Left hindlimb (tissue), 1 donor: ENCODE measurements at places on chromosomes 16 and 17.
A peak's percentile ranks its signal among the peaks of the same experiment; 100 is the strongest.

GRCh38 chr17:66805567-66805966, 29.4 kb upstream of the CACNG5 start:
- DNase-seq = no peak

DNA sequence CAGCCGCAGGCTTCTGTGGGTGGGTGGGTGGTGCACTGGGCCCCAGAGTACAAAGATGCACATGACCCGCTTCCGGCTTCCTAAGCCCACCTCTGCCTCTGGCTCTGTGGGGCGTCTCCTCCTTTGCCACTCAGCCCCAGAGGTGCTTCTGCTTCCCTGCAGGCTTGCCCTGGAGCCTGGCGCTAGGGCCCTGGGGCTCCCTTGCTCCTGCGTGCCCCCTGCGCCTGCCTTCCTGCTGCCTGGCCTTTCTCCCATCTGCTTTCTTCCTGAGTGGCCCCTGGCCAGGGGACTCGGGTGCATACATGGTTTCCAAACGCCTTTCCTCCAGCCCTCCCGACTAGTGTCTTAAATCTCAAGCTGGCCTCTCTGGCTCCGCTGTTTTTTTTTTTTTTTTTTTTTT, 3.4 kb downstream of the WWOX start:
- no peak for DNase-seq

DNA sequence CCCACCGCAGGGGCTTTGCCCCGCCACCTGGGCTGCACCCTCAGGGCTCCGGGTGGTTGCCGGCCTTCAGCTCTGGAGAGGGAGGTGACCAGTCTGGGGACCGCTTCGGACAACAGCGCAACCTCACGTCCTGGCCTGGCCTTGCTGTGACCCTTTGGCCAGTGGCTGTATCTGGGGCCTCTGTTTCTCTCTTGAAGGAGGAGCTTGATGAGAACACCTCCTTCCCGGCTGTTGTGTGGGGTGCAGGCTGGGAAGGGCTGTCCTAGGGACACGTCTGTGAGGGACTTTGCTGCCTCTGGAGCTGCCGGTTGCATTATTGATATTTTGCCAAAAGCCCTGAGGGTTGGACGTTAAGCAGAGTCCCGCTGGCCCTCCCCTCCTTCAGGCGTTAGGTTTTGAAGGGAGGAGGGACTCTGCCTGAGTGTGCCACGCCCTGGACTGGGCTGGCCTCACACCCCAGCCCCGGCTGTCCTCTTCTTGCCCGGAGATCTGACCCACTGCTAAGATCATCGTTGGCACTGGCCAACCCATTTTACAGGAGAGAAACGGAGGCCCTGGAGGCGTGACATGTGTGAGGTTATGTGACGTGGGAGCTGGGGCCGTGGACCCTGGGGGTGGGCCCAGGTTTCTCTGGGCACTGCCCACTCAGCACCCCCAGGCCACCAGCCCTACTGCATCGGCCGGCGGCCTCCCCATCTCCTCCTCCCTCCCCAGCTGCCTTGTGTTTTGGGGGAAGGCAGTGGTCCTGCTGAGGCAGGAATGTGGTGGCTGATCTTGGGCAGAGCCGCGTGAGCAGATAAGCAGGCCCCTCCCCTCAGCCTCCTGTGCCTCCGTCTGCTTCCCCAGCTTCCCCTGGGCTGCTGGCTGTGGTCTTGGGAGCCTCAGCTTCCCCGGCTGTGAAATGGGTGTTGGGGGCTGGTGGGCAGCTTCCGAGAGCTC, 8.5 kb downstream of the ZFPM1 start:
- DNase-seq = no peak

DNA sequence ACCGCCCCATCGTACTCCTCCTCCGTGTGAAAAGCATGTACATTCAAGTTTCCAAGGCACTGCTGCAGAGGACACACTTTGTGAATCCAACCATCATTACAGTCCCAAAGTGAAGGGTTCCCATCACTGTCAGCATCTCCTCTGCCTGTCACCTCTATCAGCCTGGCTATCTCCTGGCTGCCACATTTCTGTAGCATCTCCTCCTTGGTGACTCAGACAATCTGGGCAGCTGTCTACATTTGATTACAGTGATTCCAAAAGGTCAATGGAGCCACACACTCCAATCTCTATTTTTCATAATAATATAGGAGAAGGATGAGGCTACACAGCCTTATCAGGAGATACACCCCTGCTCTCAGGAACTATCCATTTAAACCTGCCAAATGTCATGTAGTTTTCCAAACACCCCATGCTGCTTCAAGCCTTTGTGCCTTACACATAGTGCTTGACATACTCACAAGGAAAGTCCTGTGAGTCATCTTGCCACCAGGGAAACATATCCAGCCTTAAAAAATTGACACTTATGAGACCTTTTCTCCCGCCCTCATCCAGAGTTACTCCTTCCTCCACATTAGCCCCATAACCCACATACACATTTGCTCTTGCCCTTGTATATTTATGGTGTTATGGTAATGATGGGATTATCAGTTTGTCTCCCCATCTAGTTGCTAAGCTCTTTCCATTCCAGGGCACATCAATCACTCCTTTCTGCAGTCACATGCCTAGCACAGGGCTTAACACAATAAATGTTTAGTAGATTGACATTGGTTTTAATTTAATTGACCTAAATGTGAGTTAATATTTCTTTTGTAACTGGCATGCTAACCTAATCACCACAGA, 250.1 kb upstream of the CDH5 start:
- no peak for DNase-seq

DNA sequence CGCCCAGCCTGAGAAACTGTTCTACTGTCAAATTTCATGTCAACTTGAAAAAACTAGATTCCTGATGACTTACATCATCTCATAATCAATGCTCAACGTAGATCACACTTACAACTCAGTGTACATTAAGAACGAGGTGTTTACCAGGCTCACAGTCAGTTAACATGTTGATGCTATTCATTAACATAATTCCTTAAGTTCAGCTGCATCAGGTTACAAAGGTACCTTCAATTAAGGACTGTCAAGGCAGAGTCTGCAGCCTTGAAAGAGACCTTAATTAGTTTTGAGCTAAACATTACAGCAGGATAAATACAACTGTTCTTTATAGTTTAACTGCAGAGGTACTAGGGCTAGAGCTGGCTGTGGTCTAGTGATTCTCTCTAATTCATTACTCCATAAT, 1.9 kb downstream of the GNA13 start:
- no peak for DNase-seq

DNA sequence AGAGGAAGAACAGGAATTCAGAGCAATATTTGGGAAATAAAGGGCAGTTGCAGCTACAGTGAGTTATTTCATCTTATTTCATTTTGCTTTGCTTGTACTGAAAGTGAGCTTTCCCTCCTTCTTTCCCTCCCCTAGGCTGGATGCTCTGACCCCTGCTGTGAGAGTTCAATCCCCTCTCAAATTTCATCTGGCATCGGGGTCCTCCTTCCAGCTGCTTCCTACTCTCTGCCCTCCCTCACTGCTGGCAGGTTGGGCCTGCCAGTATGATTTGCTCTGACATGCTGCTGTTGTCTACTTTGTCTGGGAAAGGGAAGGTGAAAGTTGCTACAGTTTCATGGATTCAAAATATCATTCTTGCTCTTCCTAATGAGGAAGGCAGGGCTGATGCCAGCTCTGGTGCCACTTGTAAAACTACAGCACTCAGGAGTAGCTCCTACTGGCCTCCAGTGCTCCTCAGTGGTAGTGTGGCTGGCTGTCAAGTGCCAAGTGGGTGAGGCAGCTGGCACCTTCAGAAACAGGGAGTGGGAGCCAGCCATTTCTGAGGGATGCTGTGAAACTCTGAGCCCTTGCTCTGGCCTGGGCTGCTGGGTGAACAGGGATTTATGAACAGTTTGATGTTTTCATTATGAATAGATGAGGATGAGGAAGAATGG, 408.6 kb downstream of the HAPSTR1 start:
- peak; percentile 35 for DNase-seq

DNA sequence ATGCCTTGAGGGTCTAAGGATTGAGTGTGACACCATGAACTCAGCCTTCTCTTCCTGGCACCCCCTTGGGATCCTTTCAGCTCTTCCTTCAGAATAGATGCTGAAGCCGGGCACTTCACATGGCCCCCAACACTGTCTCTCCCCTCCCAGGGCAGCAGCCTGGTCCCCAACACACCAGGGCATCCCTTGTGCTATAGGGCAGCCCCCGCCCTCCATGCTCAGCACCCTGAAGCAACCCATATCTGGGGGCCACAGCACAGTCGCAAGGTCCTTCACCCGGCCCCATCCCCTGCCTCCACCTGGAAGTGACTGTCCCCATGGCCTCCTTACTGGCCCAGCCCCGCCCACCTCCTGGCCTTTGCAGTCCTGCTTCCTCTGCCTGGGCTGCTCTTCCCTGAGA, 143.1 kb downstream of the C16orf95 start:
- DNase-seq = no peak

- DNase-seq = no peak
Measured at GRCh38 chr17:61259360-61259759, 140.3 kb upstream of the TBX2 start.

GRCh38 chr17:78651554-78651953, 74.4 kb upstream of the DNAH17 start:
- DNase-seq = no peak

GRCh38 chr17:81396722-81397313, 1.6 kb downstream of the BAHCC1 start:
- peak; percentile 42 for DNase-seq

DNA sequence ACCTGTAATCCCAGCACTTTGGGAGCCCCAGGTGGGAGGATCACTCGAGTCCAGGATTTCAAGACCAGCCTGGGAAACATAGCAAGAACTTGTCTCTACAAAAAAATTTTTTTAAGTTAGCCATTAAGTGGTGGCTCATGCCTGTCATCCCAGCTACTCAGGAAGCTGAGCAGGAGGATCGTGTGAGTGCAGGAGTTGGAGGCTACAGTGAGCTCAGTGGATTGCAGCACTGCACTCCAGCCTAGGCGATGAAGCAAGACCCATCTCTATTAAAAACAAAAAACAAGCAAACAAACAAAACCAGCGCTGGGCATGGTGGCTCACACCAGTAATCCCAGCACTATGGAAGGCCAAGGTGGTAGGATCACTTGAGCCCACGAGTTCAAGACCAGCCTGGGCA, 38.0 kb downstream of the HEATR3 start:
- DNase-seq = no peak

- DNase-seq = no peak
Measured at GRCh38 chr17:9728564-9728963, 62.8 kb downstream of the DHRS7C start.

DNA sequence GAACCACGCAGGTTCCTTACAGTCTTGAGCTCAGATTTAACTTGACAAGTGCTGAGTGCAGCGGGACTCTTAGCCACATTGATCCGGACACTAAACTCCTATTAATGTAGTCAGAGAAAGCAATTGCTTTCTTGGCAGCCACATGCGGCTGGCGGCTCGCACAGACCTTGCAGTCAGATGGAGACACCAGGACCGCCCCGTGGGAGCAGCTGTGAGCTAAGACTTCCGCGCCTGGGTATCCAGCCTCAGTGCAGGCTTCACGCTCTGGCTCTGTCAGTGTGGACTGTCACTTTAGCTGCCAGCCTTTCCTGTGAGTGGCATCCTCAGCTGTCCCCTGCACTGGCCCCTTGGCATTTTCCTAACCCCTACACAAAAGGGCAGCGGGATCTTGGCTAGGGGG, 80.9 kb upstream of the NLRP1 start:
- peak; percentile 48 for DNase-seq

GRCh38 chr17:17134957-17135333, 71.2 kb downstream of the PLD6 start:
- DNase-seq = no peak

DNA sequence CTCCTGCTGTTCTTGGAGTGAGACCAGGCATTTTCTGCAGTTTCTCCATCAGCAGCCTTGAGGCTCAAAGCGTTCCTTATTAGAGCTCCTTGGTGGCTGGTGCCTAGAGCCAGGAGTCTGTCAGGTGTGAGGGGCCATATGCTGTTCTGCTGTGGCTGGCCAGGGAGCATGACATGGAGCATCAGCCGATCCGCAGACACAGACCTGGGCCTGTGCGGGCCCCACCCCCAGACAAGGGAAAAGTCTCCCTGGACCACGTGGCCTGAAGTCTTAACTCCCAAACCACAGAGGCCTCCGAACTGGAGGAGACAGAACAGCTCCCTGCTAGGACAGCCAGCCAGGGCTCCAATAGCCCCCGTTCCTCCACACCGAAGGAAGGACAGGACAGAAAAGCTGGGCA, 162.7 kb upstream of the CIBAR2 start:
- no peak for DNase-seq

GRCh38 chr16:73186752-73187601, 139.0 kb upstream of the ZFHX3 start:
- no peak for DNase-seq

DNA sequence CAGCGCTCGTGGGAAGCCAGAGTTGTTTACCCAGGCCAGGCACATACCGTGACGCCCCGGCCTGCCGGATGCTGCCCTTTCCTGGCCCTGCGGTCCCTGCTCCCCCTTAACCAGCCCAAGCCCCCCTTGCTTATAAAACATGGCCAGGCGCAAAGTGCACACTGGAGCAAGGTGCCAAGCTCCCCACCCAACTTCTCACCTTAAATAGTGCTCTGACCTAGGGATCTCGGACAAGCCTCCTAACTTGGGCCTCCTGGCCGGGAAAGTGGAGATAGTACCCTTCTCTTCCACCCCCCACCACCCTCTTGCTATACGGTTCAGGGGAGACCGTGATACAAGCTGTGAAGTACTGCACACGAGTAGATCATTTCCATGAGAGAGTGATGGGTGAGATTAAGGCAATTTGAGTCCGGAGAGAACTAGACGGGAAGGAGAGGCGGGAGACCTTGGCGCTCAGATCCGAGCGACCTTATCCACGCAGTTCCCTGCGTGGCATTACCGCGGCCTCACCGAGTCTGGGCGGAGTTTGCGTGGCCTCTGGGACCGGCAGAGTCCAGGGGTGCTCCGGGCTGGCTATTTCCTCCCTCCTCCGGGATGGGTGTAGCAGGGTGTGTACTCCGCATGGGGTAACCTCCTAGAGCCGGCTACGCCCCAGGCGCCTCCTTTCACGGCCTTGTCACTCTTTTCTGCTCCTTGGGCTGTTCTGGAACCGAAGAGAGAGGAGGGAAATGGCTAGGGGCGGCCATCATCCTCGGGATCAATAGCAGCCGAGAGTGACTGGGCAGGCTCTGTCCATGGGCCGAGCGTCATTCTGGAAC, 4.4 kb upstream of the LHX1 start:
- DNase-seq = no peak

DNA sequence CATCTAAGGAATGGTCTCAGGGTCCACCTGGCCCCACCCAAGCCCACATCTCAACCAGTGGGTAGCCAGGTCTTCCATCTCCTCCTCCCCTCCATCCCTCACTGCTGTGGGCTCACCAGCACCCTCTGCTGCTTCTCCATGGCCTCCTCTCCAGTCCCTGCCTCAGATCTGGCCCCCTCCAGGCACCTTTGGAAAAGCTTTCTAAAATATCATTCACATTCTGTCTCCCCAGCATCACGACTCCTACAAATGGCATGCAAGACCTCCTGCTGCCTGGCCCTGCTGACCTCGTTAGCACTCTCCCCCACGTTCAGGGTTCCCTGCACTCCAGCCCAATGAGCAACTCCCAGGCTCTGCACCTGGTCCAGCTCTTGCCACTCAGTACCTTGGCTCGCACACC, 13.7 kb downstream of the GLP2R start:
- DNase-seq = no peak

DNA sequence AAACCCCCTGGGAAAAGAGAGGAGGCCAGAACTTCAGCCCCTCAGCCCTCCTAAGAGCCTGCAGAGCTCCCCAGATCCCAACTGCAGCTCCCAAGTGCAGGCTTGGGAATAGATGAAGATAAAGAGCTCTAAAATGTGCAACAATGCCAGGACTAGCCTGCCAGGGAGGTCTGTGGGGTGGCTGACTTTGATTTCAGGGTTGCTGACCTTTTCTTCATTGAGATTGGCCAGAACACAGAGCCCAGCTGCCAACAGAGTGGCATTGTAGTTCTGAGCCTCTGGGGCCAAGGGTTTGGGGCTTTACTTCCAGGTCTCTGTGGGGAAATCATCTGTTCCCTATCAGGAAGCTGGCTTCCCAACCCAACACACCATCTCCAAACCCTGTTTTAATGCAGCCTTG, 120.6 kb downstream of the COPRS start:
- DNase-seq = no peak
